ENCODE measurements at places on chromosomes 11 and 22.

GRCh38 chr11:61897387-61898246 lies 6.3 kb upstream of the FADS3 start:
- DNase-seq: peak; percentile 80

GRCh38 chr11:4527926-4528325 lies 17.1 kb upstream of the OR52M1 start:
- DNase-seq: no peak

DNA sequence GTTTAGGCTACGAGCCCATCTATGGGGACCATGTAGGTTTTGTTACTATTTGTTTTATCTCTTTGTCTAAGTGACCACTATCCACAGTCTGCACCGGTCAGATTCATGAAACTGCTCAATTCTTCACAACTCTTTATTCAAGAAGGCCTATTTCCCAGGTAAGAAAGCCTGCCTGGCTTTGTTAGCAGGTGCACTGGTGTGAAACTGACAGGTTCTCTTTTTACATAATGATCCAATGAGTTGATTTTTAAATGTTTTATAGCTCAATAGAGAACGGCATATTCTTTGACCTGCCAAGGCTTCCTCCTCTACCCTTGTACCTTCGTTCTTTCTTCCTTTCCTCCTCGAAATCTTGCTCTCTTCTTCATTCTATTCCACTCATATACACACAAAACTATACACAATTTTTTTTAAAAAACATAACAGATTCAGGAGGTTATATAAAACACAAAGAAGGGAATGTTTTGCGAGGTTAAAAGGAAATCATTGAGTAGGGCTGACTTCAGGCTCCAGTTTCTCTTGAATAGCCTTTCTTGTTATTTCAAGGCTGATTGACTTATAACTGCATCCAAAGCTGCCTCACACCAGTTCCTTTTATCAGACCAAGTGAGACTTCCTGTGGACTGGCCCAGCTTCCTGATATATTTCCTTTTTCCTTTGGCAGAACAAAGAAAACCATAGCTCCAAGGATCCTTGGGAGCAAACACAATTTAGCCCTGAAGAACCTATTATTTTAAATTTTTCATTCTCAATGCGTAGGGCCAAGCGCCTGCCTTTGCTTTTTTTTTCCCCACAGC lies 11.4 kb downstream of the FLI1 start:
- no peak for DNase-seq

DNA sequence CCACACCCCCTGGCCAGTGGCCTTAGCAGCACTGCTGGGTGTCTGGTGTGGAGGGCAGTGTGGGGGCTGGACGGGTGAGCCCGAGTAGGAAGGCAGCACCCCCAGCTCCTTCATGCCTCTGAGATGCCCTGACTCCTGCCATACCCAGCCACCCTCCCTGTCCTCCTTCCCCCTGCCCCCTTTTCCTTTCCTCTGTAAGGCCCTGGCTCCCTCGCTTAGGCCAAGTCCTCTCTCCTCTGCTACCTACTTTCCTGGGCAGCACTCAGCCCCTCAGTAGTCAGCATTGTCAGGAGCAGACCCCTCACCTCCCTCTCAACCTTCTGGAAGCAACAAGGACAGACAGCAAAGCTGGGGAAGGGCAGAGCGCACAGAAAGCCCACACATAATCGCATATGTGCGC lies 48.0 kb downstream of the BUD13 start:
- DNase-seq: no peak

DNA sequence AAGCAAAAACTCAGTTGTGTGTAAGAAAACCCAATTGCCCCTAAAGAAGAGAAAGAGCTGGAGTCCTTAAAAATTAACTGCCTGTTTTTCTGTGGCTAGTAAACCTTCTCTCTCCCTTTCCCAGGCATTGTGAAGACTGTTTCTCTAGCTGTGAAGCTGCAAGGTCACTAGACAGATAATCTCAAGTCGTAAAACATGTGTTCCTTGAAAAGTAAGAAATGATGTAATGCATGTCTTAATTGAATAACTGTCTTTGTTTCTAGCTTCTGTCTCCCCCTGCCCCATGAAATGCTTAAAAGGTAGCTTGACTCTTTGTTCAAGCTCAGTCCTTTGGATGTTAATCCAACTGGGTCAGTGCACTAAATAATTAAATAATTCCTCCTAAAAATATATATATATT lies 29.5 kb upstream of the FAM181B start:
- no peak for DNase-seq

GRCh38 chr11:7576726-7577290 lies 63.0 kb downstream of the PPFIBP2 start:
- DNase-seq: no peak

DNA sequence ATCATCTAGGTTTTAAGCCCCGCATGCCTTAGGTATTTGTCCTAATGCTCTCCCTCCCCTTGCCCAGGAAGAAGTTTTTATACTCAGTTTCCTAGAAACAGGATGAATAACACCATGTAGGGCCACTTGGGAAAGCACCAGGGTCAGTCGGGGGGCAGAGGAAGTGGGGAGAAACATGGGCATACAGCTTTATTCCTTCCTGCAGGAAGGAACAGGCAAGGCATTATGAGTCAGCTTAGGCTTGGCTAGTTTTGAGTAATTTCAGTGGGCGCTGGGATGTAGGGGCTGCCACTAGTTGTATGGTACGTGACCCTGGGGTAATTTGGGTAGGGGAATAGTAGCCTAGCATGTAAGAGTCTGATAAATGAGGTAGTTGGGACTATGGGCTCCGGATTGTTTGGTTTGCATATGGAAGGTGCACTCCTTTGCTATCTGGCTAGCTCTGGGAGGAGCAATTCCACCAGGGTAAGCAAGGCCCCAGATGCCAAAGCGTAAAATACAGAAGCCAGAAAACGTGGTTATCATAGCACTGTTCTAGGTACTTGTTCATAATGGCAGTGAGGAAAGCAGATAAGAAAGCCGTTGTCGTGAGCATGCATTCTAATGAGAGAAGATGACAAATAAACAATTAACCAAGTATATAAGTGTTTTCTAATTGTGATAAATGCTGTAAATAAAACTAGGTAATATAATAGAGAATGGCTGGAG lies 24.8 kb downstream of the ACER3 start:
- DNase-seq: no peak

GRCh38 chr11:117960406-117960805 lies 25.8 kb upstream of the IL10RA start:
- DNase-seq: no peak

DNA sequence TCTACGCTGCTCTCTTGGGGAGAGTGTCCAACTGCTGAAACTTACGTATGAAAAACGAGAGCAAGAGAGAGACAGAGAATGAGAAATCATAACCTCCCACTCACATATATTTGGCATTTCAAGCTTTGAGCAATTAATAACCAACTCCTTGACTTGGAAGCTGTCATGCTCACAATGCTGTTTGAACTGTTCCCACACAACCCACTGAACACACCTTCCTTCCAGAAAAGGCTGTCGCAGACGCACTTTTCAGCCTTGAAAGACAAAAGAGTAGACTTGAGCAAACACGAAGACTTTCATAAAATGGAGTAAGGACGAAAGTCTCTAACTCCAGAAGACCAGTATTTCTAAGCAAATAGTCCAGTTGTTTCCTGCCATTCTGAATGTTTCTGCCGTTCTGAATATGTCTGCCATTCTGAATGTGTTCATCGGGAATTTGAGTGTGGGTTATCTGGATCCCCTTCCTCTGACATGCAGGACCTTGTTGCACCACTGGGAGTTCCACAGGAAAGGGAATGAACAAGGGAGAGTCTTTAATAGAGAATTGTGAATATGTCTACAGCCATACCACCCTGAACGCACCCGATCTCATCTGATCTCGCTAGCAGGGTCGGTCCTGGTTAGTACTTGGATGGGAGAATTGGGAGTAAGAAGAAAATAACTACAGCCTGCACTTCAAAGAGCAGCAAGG lies 86.2 kb upstream of the BARX2 start:
- DNase-seq: no peak

DNA sequence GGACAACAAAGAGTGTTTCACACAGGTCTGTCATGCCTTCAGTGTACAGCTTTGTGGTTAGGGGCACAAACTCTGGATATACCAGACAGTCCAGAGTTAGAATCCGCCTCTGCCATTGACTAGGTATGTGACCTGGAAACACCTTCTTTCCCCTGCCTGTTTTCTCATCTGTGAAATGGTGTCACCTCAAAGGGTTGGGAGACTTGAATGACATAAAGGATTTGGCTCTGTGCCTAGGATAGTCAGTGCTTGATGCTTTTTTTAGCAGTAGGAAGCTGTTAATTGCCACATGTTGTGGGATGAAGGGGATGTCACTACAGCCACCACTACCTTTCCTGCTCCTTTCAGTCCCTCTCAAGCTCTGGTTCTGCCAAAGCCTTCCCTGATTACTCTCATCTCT lies 17.4 kb upstream of the LRRC55 start:
- no peak for DNase-seq

DNA sequence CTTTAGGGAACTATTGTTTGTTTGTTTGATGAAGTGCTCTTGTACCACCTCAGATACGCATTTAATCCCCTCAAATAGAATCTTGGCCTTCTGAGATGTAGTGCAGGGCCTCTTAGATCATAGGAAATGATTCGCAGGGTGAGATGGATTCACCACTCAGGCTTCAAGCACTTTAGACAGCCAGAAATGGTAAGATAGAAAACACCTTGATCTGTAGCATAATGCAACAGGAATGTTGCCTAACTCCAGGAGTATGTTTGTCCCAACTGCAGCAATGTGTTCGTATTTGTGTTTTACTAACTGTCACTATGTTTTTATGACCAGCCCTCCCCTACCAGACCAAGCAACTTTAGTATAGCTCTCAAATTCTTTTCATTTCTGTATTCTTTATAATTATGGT lies 761.2 kb downstream of the NELL1 start:
- DNase-seq: no peak

DNA sequence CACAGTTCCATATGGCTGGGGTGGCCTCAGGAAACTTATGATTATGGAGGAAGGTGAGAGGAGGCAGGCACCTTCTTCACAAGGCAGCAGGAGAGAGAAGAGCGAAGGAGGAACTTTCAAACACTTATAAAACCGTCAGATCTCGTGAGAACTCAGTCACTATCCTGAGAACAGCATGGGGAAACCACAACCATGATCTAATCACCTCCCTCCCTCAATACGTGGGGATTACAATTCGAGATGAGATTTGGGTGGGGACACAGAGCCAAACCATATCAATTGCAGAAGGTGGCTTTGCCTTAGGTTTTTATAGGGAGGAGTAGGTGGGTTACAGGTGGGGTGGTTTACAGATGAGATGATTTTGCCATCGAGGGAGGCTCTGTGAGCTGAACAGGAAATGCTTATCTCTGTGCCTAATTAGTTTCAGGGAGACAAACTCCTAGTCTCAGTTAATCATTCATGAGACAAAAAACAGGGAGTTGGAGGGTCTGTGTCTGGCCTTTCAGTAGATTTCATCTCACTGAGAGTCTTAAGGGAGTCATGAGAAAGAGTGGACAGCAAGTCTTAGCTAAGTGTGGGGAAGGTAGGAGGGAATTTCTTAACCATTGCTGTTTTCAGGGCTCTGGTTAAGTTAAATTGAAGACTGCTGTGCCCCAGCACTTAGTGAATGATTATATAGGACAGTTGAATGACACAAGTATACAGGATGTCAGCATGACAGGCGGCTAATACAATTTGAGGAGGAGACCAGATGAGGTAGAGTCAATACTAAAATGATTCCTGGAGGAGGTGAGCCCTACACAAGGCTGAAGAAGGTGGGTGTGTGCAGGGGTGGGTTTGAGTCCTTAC lies 47.7 kb downstream of the CWC15 start:
- no peak for DNase-seq

GRCh38 chr22:27919942-27920755 lies 1.1 kb upstream of the PITPNB start:
- DNase-seq: no peak

Measured in frontal cortex (tissue), 4 donors.